ENCODE measurements at places on chromosomes 2 and 18.

DNA sequence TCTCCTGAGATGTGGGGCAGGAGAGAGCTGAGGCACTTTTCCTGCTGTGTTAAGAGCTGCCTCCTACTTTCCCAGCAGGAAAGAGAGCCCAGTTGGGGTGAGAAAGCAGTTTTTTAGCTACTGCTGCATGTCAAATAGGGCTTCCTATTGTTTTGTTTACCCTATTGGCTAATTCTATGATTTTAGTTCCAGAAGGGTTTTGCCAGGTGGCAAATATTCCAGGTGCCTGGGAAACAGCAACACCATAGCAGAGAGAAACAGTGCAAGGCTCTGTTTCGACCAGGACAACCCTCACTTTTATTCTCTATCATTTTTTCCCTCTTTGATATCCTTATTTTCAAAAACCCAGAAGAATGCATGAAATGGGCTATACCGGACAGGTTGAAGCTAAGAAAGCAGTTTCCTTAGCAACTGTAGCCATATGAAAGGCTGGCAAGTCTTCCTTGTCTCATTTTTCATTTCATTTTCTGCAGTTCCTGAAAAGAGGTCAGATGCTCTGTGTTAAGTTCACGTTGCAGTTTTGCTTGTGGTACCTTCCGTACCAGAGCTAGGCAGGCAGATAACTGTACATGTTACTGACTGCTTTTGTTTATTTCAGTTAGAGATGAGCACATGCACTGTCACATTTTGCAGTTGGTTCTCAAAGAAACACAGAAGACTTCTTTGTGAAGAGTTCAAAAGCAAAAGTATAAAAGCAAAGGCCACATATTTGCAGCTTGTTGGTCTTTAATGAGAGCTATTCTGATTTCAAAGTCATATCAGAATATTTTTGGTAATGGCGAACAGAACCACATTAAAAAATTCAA, 84.8 kb downstream of the AQP4 start:
- DNase-seq: no peak

DNA sequence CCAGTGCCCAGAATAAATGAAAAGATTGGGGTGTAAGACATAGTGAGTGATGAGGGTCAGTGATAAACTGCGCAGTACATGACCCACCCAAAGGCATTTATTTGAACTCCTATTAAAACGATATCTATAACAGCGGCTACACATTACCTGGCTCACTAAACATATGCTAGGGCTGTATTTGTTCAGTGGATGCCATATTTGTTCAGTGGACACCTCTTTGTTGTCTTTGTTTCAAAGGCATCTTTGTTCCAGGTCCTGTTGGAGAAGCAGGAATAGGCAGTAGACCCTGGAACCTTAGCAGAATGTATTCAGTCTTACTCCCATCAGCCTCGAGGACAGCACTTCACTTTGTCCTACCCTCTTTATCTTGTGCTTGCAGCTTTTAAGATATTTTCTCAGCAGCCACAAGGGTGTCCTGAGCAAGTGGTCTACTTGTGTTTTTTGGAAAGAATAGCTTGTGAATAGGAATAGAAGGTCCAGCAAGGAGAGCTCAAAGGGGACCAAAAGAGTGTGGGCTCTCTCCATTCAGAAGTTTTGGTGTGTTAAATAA, 650.8 kb upstream of the FANCL start:
- DNase-seq: no peak

DNA sequence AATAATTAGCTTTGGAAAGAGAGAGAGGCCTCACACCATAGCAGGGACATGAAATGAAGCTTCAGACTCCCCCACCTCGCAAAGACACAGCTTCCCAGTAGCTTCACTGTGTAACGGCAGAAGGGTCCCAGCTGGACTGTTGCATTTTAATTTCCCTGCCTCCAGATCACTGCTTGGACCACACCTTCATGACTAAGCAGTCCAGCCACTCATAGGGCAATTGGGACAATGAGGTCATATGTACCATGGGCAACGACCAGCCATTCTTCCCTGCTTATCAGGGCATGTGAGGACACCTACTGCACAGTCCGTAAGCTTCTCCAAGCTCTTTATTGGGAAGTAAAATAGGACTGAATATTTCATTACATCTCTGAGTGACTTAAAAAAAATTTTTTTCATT, 183.0 kb downstream of the MREG start:
- DNase-seq: no peak

DNA sequence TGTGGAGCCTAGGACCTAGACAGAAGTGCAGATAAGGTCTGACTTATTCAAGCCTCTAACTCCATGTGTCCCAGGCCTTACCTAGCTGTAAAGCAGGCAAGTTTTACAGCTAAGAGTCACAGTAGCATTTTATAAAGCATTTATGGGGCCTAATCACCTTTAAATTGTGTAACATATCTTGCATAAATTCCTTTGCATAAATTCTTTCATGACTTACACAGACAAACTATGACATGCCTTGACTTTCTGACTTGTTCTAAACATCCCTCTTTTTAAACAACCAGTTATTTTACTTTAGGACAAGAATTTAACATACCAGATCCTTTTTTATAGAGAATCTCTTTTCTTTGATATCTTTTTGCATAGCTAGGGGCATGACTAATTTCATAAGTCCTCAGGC, 1257.8 kb upstream of the NRXN1 start:
- no peak for DNase-seq

DNA sequence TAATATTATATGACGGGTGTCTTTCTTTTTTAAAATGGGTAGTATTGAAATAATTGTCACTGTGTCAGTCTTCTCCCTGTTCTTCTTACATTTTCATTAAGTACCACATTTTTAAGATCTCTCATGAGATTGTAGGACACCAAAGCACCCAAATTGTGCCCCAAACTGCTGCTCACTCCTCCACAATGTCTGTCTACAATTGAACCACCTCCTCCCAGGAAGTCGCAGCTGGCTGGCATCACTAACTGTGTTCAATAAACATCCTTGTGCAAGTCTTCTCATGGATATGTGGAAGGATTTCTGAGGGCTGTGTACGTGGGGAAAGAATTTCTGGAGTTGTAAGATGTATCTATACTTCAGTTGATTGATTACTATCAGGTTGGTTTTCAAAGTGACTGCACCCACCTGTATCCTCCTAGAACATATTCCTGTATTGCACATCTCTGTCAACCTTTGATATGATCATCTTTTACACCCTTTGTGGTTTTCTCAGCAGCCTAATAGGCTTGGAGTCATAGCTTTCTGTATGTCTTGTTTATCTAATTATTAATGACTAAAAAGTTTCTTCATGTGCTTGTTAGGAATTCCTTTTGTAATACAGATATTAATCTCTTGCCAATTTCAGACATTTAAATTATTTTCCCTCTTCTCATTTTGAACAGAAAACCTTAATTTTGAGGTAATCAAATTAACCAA, 774.9 kb downstream of the RNF144A start:
- no peak for DNase-seq

DNA sequence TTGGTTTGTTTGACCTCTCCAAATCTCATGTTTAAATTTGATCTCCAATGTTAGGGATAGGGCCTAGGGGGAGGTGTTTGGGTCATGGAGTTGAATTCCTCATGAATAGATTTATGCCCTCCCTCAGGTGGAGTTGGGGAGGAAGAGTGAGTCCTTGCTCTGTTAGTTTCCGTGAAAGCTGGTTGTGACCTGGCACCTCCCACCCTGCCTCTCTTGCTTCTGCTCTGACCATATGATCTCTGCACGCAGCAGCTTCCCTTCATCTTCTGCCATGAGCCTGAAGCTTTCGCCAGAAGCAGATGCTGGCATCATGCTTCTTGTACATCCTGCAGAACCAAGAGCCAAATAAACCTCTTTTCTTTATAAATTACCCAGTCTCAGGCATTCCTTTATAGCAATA, 231.6 kb upstream of the ERBB4 start:
- DNase-seq: no peak

DNA sequence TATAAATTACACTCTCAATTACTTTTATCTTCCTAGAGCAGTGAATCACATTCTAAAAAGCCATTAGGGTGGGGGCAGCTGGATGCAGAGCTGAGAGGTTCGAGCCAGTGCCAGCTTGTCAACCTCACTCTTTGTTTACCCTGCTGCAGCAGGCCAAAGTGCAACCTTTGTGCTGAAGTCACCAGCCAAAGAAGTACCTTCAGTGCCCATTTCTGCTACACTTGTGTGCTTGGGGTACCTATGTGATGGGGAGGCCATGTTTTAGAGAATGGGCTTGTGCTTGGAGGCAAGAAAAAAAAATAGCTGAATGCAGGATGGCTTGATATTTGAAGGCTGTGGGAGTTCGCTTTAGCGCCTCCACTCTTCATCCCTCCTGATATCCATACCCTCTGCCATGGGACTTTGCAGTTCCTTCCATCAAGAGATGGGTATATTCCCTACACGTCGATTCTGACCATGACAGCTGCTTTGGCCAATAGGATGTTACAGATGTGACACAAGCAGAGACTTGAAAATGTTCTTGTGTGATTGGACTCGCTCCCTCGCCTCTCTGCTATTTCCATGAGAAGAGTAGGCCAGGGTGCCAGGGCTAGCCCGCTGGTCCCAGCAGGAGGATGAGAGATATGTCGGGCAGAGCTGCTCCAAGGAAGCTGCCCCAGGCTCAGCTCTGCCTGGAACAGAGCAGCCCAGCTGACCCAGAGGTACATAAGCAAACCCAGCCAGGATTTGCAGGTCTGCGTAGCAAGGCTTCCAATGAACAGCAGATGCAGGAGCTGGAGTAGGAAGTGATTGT, 12.7 kb upstream of the FZD5 start:
- DNase-seq: no peak

All from GM12892 (cell line).